Left lobe of liver (tissue), 2 donors: ENCODE measurements at places on chromosomes 1 and 21.

GRCh38 chr1:203906932-203907331 is 45.5 kb downstream of the SNRPE start:
- DNase-seq, result no peak

DNA sequence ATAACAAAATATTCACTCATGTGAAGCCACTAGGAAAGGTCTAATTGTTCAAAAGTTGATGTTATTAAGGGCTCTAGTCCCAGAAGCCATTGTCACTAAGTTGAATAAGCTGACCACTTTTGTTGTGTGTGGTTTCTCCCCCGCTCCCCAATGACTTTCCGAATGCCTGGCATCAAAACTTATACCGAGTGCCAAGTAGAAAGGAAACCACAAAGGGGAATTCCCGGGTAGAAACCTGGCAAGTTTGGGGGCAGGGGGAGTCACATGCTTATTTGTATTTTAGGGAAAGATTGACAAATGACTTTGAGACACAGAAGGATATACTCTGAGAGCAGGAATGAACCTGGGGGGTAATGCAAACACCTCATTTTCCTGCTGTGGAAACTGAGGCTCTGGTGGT is 154.1 kb downstream of the TGFBR3 start:
- DNase-seq, result peak; percentile 51

DNA sequence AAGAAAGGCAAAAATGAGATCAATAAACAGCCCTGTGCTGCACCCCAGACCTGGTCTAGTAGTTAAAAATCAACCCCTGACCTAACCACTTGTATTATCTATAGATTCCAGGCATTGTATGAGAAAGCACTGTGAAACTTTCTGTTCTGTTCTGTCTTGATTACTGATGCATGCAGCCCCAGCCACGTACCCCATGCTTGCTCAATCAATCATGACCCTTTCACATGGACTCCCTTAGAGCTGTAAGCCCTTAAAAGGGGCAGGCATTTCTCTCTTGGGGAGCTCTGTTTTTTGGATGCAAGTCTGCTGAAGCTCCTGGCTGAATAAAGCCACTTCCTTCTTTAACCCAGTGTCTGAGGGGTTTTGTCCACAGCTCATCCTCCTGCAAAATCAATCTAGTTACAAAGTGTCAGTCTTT is 24.2 kb upstream of the CD34 start:
- DNase-seq, result no peak

GRCh38 chr1:93616996-93617669 is 64.5 kb downstream of the BCAR3 start:
- DNase-seq, result peak; percentile 93

DNA sequence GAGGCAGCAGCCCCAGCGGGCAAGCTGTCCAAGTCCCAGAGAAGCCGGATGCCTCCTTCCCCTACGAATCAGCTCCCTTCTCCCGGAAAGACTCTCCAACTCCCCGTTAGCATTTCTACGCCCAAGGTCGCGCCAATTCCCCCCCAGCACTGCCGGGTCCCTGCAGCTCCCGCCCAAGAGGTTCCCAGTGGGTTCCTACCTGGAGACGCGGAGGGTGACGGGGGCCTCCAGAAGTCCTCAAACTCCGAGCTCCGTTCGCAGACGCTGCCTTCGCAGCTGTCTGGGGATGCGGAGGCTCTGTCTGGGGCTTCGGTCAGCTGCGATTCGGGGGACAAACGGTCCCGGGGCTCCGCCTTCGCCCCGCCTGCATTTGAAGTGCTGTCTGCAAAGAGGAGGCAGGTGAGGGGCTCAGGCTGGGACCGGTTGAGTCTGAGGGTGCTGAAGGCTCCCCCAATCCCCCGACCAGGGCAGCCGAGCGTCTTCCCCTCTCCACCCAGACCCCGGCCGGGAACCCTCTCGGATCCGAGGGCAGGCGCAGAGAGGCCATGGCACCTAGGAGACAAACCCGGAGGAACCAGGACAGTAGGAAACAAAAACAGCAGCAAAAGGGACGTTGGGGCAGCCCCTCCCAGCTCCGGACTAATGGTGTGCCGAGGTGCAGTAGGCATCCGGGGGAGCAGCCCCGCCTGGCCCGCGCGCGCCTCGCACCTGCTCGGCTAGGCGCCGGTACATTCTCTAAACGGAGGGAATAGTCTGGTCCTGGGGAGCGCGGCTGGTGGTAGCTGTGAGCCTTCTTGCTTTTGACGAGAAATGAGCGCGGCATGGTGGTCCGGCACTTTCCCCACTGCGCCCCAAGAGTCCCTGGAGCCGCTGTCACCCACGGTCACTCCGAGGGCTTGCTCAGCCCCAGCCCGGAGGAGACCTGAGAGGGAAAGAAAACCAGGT is 3.8 kb downstream of the GFI1 start:
- no peak for DNase-seq

DNA sequence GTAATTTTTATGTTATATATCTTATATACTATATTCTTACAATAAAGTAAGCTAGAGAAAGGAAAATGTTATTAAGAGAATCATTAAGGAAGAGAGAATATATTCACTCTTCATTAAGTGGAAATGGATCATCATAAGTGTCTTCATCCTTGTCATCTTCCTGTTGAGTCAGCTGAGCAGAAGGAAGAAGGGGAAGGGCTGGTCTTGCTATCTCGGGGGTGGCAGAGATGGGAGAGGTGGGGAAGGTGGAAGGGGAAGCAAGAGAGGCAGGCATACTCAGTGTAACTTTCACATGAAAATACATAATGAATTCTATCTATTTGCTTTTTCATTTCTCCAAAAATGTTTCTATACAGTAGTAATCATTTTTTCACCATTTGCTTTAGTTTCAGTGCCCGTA is 5.1 kb downstream of the DNASE2B start:
- DNase-seq, result no peak

GRCh38 chr1:161705537-161705936 is 1.5 kb upstream of the FCRLA start:
- DNase-seq, result no peak

DNA sequence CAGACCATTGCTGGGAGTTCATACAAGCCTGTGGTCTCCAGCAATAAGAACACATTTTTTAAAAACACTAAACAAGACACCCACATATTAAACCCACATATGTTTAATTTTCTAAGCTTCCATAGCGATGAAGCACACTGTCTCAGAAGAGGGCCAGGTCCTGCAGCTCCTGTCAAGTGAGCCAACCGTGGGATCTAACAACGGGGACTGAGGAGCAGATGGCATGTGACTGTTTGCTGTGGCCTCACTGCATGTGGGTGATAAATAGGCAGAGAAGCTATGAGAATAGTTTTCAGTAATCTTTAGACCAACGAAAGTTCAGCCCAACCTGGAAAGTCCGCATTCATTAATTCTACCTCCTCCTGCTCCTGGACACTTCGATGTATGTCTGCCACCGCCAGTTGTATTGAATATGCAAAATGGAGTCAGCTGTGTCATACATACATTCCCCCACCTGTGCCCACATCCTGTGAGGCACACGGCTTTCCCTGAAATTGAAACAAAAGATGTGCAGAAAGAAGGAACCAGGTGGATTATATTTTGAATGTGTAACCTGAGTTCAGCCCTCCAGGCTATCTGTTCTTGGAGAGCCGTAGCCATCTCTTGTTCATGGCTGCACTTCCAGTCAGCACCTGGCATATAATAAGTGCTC is 88.2 kb downstream of the MIS18A start:
- DNase-seq, result no peak

DNA sequence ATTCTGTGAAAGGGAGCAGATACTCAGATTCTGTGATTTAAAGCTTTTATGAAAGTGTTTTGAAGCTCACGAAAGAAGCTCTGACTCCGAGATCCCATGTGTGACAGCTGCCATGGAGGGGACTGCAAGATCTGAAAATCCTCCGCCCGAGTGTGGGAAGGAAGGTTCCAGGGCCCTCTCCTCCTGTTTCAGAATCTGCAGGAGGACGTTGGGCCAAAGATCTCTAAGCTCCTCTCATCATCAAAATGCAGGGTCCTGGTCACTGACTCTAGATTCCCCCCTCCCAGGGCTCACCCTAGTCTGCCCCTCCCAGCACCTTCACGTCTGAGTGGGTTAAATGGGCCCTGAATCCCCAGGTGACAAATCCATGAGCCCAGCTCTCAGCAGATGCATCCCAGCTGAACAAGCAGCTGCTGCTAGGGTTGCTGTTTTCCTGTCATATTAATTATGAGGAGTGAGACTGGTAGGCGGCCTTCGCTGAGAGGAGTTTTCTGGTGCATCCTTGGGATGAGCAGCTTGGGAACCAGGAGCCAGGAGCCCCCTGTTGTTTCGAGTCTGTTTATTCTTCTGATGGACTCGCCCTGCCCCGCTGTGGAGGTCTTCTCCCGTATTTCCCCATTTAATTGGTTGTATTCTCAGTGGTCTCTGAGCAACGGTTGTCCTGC is 402.0 kb downstream of the MATN1 start:
- no peak for DNase-seq

GRCh38 chr1:86848654-86849053 is 65.3 kb downstream of the SELENOF start:
- no peak for DNase-seq

DNA sequence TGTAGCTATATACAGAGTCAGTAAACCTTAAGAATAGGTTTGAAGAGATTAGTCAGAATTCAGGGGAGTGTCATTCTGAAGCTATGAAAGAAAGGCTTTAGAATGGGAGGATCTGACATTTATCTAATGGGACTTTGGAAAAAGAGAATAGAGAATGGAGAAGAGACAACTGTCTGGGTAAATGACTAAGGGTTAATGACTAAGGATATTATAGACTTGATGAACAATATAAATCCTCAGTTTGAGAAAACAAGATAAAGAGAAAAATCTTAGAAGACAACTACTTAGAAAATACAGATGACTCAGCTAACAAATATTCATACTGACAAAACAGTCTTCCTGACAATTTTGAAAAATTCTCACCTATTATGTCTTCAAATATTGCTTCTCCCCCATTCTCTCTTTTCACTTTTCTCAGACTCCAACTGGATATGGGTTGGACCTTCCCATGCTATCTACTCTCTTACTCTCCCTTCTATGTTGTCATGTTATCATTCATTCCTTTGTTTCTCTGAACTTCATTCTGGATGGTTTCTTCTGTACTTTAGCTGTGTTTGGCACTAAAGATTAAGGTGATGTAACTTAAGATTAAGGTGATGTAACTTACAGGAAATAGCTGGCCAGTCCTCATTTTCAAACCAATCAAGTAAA is 20.4 kb downstream of the SLC16A1 start:
- no peak for DNase-seq

DNA sequence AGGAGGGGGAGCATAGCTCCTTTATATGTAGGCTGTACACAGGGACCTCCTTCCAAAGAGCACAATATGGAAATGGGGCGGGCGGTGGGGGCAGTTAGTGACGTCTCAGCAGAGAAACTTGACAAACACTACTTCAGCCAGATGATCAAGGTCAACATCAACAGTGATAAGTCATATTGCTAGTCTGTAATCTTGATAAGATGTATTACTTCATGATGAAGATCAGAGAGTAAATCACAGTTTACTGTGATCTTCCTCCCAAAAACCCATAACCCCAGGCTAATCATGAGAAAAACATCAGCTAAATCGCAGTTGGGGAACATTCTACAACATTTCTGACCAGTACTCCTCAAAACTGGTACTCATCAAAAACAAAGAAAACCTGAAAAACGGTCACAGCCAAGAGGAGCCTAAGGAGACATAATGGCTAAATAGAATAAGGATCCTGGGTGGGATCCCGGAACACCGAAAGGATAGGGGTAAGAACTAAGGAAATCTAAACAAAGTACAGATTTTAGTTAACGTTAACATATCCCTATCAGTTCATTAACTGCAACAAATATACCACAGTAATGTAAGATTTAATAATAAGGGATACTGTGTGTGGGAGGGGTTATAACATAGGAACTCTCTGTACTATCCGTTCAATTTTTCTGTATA is 20.2 kb downstream of the LPAR3 start:
- DNase-seq, result no peak
